ENCODE measurements at places on chromosomes 2 and 18.

- DNase-seq: no peak
Measured at GRCh38 chr2:114085238-114085637, 195.3 kb downstream of the ACTR3 start.

DNA sequence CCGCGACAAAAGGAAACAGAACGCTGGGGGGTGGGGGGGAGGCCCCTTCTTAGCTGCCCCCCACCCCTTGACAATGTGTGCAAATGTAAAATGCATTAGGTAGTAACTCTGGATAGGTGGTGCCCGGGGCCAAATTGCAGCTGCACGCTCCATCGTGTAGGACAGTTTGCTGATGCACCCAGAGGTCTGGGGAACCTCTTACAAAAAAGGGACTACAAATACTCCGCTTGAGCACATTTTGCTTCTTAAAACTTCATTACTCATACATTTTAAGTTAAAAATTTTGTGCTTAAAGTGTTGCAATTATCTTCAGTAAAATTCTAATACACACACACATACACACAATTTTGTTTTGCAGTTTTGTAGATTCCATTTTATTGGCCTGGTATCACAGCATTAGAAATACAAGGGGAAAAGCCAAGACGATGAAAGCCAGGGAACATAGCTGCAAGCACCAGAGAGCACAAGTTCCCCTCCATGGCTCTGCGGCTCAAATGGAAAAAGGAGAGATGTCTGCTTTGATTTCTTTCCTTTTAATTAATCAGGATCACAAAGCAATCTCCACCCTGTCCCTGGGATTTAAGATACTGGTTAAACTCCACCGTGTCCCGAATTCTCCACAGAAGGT, 582.1 kb downstream of the ZEB2 start:
- no peak for DNase-seq

GRCh38 chr2:135349941-135350340, 181.1 kb downstream of the ZRANB3 start:
- DNase-seq: no peak

DNA sequence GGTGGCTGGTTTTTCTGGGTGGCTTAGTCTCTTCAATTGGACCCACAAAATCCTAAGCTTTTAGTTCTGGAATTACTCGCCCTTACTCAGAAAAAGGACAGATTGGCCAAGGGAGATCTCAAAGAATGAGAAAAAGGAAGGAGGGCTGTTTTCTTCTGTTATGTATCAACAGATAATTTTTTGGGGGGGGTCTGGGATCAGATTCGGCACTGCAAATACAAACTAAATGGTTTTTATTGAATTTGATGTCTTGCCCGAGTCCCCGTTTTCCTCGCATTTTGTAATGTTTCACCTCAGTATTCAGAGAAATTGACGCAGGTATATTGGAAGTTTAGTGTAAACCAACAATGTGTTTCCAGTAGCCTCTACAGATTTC, 762 bp downstream of the YIPF4 start:
- no peak for DNase-seq

DNA sequence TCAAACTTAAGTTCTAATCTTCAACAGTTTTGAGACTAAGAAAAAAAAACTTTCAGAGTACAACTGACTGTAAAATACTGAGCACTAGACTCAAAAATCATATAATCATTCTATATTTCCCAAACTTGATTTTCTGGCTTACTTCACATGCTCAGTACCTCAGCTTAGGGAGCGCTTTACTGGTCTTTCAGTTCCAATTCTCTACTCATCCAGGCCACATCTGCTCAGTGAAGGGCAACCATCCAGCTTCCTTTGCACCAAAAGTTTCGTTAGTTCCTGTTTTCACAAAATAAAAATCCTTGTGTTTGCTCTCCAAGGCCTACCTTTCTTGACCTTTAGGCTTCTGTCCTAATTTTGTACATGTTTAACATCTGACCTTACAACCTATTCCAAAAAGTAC, 287.6 kb upstream of the LRRTM1 start:
- DNase-seq: no peak

Measured in activated CD8-positive, alpha-beta memory T cell treated with anti-CD3 and anti-CD28 coated beads for 1 hour (primary cell).